ENCODE measurements at places on chromosomes 7 and 10.

DNA sequence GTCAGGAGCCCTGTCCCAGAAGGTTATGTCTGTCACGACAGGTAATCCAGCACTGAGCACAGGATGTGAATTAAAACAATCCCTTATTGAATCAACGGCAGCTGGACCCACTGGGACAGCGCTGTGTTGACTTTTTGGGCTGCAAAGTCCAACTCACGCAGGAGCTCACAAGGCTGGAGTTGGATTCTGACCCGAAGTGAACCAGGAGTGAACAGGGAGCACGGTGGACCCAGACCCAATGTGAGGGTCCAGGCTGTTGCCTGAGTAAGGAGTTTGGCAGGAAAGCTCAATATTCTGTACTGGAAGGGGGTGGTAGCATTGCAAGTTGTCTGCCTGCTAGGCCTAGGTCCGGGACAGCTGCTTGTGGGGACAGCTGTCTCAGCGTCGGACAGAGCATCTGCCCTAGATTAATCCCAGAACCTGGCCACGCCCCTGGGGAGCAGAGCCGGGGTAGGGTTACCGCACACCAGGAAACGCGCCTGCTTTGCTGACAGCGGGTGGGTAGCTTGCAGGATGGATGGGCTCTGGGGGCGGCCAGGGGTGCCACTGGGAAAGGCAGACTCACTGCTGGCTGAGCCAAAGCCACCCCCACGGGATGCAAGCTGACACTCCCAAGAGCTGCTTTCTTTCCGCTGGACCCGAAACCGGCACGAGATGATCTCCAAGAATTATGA lies 24.0 kb downstream of the COL26A1 start:
- DNase-seq: no peak

DNA sequence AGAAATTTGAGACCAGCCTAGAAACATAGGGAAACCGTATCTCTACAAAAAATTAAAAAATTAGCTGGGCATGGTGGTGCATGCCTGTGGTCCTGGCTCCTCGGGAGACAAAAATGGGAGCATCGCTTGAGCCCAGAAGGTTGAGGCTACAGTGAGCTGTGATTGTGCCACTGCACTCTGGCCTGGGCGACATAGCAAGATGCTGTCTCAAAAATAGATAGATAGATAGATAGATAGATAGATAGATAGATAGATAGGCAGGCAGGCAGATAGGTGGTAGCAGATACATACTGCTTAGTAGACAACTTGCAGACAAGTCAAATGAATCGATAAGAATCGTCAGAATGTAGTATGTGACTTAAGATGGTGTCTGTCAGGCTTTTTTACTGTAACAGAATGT lies 106.9 kb downstream of the SND1 start:
- DNase-seq: no peak

GRCh38 chr10:33065111-33065510 lies 107.1 kb upstream of the ITGB1 start:
- DNase-seq: no peak

GRCh38 chr7:151744051-151744580 lies 132.8 kb downstream of the PRKAG2 start:
- no peak for DNase-seq

GRCh38 chr10:102599565-102600327 lies 44.5 kb upstream of the TRIM8 start:
- no peak for DNase-seq

DNA sequence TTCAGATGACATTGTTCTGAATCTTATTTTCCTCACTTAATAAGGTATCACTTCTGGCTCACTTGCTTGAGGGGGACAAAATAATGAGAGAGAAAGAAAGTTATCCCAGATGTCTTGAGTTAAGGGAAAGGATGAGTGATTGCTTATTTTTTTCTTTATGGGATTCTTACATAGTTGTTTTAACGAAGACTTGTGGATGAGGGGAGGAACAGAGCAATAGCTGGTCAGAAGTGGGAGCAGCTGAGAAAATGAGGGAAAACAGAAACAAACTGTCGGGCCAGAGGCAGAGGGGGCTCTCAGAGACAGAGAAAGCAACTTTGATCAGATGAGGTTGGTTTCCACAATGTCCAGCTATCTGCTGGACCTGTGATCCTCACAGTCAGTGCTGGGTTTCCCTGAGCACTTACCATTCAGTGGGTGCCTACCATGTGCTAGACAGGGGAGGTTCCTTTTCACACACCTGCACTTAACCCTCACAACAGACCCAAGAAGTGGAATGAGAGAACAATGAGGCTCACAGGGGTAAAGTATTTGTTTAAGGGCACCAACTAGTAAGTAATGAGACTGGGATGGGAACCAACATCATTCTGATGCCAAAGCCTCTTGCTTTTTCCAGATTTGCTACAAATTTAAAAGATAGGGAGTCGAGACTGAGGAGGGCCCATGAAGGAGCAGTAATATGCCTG lies 64.2 kb downstream of the BICC1 start:
- DNase-seq: no peak

- DNase-seq: no peak
Observed at GRCh38 chr7:8068892-8069686, 100.5 kb downstream of the GLCCI1 start.

DNA sequence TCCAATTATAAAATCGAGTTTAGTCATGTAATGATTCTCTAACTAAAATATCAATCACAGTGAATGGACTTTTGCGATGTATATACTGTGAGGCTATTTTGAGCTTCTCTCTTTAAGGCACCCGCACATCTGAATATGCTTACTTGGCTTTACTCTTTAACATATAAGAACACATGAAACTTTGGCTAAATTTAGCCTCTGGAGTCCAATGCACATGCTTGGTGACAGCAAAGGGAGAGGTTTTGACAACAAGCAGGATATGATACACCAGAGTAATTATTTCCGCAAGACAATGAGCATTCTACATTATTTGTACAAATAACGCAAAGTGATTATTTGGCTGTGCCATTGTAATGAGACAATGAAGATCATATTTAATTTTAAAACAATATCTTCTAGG lies 72.4 kb downstream of the ARID5B start:
- no peak for DNase-seq

DNA sequence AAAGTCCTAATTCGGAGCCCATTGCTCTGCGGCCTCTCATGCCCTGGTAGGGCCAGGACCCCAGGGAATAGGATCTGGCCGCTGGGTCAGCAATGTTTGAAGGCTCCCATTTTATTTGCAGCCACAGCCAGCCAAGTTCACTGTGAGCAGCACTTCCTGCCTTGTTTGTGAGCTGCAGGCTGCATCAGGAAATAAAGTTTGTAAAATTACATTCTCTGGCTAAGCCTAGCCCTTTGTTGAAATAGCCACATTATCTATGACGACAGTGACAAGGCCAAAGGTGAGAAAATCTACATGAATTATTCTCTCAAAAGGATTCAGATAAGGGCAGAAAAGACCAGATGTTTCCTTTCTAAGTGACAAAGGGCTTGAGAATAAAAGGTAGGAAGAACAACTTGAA lies 23.7 kb upstream of the ITGB1 start:
- no peak for DNase-seq

DNA sequence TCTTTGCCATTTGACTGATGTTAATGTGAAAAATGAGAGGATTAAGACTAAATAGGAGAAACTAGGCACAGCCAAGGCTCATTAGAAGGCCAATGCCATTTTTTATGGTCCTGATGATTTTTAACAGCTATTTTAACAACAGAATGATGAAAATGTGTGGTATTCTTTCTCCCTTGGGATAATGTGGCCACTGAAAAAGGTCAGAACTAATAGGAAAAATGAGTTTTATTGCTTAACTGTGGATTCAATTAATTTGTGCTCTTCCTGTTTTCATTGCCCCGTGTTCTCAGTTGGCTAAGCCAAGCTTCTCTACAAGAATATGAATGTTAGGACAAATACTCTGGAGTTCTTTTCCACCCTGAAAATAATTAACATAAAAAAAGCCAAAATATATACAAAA lies 56.6 kb downstream of the BMPER start:
- DNase-seq: no peak

- DNase-seq: no peak
Observed at GRCh38 chr7:37786741-37787569, 61.4 kb upstream of the NME8 start.

- no peak for DNase-seq
Observed at GRCh38 chr7:3065724-3066143, 22.1 kb upstream of the CARD11 start.

DNA sequence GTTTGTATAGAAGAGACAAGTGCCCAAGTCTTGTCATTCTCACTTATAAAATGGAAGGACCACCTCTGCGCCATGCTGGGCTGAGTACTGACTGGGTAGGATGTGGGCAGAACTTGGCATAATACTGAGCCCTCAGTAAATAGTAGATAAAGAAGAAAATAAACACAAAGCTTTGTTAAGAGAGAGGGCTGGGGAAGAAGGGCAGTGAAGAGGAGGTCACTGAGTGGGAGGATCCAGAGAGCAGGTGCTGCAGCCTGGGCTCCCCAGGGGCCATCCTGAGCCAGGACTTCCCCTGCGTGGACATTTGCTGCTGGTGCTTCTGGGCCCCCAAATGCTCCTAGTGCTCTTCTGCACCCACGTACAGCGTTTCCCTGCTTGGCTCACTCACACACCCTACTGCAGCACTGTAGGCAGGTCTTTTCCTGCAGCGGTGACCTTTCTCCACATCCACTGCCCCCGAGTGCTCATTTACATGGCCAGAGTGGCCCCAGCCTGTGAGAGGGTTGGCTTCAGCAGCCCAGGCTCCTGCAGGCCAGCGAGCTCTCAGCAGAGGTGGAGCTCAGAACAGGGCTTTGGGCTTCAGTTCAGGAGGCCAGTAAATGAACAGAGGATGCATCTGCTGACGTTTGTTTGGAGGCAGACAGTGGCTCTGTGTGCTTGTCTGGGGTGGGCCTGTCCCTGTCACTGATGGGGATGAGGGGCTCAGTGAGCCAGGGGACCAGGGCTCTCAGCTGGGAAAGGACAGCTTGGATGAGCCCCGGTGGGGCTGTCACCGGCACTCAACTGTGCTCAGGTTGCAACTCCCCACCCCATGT lies 164.6 kb downstream of the ADARB2 start:
- no peak for DNase-seq

- DNase-seq: no peak
Observed at GRCh38 chr10:90403211-90404000, 454.4 kb downstream of the HTR7 start.

DNA sequence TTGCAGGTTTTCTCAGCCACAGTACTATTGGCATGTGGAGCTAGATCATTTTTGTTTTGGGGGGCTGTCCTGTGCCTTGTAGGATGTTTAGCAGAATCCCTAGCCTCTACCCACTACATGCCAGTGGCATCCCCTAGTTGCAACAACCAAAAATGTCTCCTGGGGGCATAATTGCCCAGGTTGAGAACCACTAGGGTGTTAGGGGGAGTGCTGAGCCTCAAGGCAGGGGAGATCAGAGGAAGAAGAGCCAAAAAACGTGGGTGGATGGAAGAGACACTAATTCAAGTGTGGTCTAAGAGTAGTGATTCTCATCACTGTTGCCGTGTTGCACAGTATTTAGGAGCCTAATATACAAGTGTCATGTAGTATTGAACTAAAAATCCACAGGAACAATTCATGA lies 31.7 kb upstream of the CCNY start:
- no peak for DNase-seq

DNA sequence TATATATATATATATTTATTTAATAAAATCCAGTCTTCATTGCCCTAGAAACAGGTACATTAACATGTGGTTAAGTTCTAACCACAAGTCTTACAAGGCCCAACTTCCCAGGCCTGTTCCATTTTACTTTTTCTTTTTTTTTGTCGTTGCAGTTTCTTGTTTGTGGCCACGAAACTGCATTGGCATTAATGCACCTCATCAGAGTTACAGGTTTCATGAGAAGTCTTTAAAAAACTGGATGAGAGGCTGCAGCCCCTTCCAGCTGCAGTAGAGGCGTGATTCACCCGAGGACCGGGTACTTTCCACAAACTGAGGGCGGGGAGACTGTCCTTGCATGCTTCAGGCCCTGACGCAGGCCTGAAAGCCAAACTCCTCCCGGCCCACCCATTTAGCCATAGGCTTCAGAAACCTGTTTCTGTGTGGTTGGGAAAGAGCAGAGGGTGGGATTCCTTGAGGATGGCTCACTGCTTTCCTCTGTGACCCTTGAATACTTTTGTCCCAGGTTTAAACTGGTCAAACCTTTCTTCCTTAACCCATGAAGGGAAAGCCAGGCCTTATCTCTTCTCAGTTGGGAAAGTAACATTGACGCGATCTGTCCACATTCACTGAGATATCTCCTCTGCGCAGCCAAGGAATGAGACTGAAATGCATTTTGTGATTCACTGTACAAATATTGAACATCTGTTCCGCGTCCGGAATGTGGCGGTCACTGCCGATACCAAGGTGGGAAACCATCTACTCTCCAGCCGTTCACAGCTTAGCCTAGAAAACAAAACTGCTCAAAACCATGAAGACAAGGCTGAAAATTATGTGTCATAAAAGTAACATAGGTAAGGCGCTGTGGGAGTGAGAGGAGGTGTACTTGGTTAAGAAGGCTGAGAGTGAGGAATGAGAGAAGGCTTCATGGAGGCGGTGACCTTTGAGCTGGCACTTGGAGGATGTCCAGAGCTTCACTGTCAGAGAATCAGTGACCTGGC lies 311.7 kb downstream of the GATA3 start:
- DNase-seq: no peak

- peak; percentile 26 for DNase-seq
Observed at GRCh38 chr7:92527300-92528187, 776 bp downstream of the PEX1 start.

GRCh38 chr10:5941579-5941978 lies 35.8 kb downstream of the IL15RA start:
- no peak for DNase-seq

GRCh38 chr7:111081546-111082267 lies 9.2 kb upstream of the LRRN3 start:
- no peak for DNase-seq

DNA sequence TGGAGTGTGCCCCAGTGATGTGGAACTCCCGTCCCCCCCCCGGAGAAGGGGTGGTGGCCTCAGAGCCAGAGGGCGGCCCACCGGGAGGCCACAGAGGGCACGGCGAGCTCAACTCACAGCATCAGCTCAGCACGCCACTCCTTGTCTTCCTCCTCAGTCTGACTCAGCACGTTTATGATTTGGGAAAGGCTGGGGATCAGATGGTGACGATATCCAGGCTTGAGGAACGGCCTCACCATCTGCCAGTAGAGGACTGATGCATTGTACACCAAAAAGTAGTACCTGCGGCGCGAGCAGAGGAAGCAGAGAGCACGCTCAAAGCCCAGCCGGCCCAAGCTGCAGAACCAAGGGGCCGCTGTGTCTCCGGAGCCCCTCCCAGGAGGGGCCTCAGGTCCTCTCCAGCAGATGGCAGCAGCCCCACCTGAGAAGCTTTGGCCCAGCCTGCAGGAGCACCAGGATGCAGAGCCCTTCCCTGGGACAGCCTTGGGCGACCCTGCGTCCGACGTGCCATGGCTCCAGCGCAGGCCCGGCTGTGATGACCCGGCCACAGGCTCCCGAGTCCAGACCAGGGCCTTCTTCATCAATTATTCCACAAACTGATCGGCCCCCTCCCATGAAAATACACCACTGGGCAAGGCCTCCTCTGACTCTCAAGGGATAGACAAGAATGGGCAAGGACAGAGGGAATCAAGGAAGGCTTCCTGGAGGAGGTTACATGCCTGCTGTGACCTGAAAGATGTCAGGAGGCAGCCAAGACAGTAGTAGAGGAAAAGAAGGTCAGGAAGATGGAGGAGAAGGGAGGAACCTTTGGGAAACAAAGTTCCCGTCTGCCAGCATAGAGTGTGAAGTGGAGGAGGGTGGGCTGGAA lies 3.7 kb downstream of the CFAP46 start:
- DNase-seq: peak; percentile 52

Measured in cerebellum (tissue), 4 donors.